Prostate gland (tissue), 2 donors: ENCODE measurements at places on chromosomes 1 and 21. TPM values are rescaled to one million over a fixed set of nuclear protein-coding genes. Genes with fewer than 3 reads are reported as not detected.

MAST2 gene
- 81.3 TPM for total RNA-seq

PTPRF gene
- 182 TPM for total RNA-seq

KRTAP19-7 gene
- total RNA-seq = not detected

GPR61 gene
- total RNA-seq = 1.2 TPM

COL8A2 gene
- 10.7 TPM for total RNA-seq

HECTD3 gene
- 60.4 TPM for total RNA-seq

ENO1 gene
- 423 TPM for total RNA-seq

ERO1B gene
- total RNA-seq = 12.0 TPM

SPTA1 gene
- total RNA-seq = not detected

RYR2 gene
- total RNA-seq = 6.7 TPM

MTARC2 gene
- total RNA-seq = 44.4 TPM

RNF2 gene
- 16.9 TPM for total RNA-seq

KRTAP21-2 gene
- not detected for total RNA-seq

FOXO6 gene
- 5.0 TPM for total RNA-seq

LAMB3 gene
- 43.7 TPM for total RNA-seq

KRTAP7-1 gene
- not detected for total RNA-seq

INSRR gene
- 3.0 TPM for total RNA-seq

DNAI4 gene
- total RNA-seq = 8.5 TPM

SEC16B gene
- total RNA-seq = 3.2 TPM

LYPD8 gene
- not detected for total RNA-seq

PKP1 gene
- total RNA-seq = 36.8 TPM

C1orf115 gene
- total RNA-seq = 79.4 TPM

TEX38 gene
- total RNA-seq = not detected

CELA3B gene
- not detected for total RNA-seq
